T-helper 2 cell treated with Interferon-gamma antibody and Interleukin-4, amounts not matched to agents 100 ng/mL and 5 ng/mL, for 36 hours (primary cell): ENCODE measurements at places on chromosomes 3 and 15. TPM values are rescaled to one million over a fixed set of nuclear protein-coding genes. Genes with fewer than 3 reads are reported as not detected.

IL17RB gene
- total RNA-seq: 58.0 and 63.5 TPM in 2 replicates

CADM2 gene
- total RNA-seq: not detected in 2 replicates

ROPN1 gene
- not detected in 2 replicates for total RNA-seq

CKMT1B gene
- 0.45 TPM in 1 of 2 replicates, not detected in the other for total RNA-seq

AGTR1 gene
- total RNA-seq: not detected in 2 replicates

GOLGA8J gene
- total RNA-seq: 0.45 TPM in 1 of 2 replicates, not detected in the other

LDHAL6B gene
- not detected in 2 replicates for total RNA-seq

LRTM1 gene
- total RNA-seq: not detected in 2 replicates

MYLK gene
- total RNA-seq: 0.18 and 0.30 TPM in 2 replicates

LTK gene
- total RNA-seq: 1.4 and 1.7 TPM in 2 replicates

RGMA gene
- total RNA-seq: not detected in 2 replicates

PLSCR4 gene
- not detected in 2 replicates for total RNA-seq

ACVR2B gene
- 6.8 and 7.3 TPM in 2 replicates for total RNA-seq

SPESP1 gene
- total RNA-seq: 0.64 and 1.0 TPM in 2 replicates

CKMT1A gene
- total RNA-seq: 0.30 TPM in 1 of 2 replicates, not detected in the other

STRA6 gene
- not detected in 2 replicates for total RNA-seq

DPPA4 gene
- total RNA-seq: not detected in 2 replicates

CERS3 gene
- total RNA-seq: 0.45 and 0.57 TPM in 2 replicates

ANKUB1 gene
- total RNA-seq: not detected in 2 replicates

C3orf18 gene
- total RNA-seq: 44.3 and 45.1 TPM in 2 replicates

GRM2 gene
- 1.2 and 1.4 TPM in 2 replicates for total RNA-seq

CHST14 gene
- total RNA-seq: 16.5 and 17.4 TPM in 2 replicates

CSPG4 gene
- total RNA-seq: not detected in 2 replicates

PYDC2 gene
- not detected in 2 replicates for total RNA-seq

CACNA2D2 gene
- 0.41 and 0.68 TPM in 2 replicates for total RNA-seq

APH1B gene
- 13.1 and 13.6 TPM in 2 replicates for total RNA-seq

ARGFX gene
- total RNA-seq: not detected in 2 replicates

PRSS50 gene
- total RNA-seq: not detected in 2 replicates
